ENCODE measurements at places on chromosomes 5 and 9. TPM values are rescaled to one million over a fixed set of nuclear protein-coding genes. Genes with fewer than 3 reads are reported as not detected.

DNA sequence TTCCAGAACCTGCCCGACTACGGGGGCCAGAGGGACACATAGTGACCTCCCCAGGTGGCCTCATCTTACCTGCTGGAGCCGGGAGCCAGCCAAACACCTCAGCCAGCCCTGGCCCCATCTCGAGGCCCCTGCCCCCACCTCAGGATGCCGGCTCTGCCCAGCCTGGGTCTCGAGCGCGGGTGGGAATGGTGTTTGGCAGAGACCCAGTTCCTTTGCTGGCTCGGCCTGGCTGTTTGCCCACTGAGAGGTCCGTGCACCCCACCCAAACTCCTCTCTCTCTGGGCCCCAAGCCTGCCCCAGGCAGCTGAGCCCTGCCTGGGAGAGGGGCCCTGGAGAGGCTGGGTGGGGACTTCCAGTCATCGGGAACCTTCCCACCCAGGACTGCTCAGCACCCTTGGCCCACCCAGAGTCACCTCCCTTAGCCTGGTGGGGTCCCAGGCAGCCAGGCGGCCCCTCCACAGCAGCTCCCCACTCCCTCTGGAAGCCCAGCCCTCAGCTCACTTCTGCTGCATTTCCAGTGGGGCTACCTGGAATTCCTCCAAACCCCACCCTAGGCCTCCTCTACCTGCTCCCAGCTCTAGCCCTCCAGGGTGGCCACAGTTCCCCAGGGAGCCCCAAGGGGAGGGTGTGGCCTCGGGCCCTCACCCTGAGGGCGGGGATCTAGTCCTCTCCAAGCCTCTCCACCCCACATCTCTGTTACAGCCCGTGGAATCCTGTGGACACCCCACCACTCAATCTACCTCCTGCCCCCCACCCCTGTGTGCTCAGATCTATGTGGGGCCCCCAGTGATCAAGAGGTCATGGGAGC lies 42.4 kb upstream of the UBAC1 start:
- no peak for DNase-seq
- no peak overlapping the region for H3K4me3 ChIP-seq
- H3K4me1 ChIP-seq = peaks cover 13% of the 10 kb centered on the region
- no peak overlapping the region for H3K27ac ChIP-seq

The LVRN gene
- 0.17 TPM for total RNA-seq

- no peaks in the 10 kb centered on the region for H3K36me3 ChIP-seq
- no peak overlapping the region for H3K27ac ChIP-seq
- H3K4me3 ChIP-seq = no peak overlapping the region
- no peaks in the 10 kb centered on the region for H3K27me3 ChIP-seq
Observed at GRCh38 chr5:150257424-150257823, 32.1 kb downstream of the CAMK2A start.

DNA sequence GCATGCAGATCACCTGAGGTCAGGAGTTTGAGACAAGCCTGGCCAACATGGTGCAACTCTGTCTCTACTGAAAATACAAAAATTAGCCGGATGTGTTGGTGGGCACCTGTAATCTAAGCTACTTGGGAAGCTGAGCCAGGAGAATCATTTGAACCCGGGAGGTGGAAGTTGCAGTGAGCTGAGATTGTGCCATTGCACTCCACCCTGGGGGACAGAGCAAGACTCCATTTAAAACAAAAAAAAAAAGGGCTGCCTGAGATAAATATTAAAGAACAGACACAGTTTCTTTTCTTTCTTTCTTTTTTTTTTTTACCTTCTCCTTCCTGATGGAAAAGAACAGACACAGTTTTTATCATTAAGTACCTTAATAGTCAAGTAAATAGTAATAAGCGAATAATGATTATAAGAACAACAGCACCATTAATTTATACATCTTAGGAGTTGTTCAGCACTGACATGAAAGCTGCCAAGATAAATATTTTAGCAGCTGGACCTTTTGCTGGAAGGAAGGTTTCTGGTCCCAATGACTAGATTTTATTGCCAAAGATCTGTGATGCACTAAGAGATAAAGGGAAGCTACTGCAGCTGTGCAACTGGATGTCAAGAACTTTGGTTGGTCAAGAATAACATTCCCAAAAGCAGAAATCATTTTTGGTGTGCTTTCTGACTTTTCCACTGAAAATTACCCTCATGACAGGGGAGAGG lies 7.0 kb downstream of the CENPP start:
- H3K4me3 ChIP-seq = no peak overlapping the region
- no peaks in the 10 kb centered on the region for H3K4me1 ChIP-seq
- no peak overlapping the region for H3K27ac ChIP-seq
- H3K27me3 ChIP-seq = no peaks in the 10 kb centered on the region
- DNase-seq = peak; percentile 72
- H3K36me3 ChIP-seq = no peaks in the 10 kb centered on the region

GRCh38 chr5:66080664-66081063 lies 63.4 kb upstream of the SREK1 start:
- no peaks in the 10 kb centered on the region for H3K36me3 ChIP-seq
- no peaks in the 10 kb centered on the region for H3K27me3 ChIP-seq
- no peak overlapping the region for H3K4me3 ChIP-seq
- no peak for DNase-seq
- H3K4me1 ChIP-seq = no peaks in the 10 kb centered on the region
- H3K27ac ChIP-seq = no peak overlapping the region

The IGFBPL1 gene
- total RNA-seq = not detected

- no peak overlapping the region for H3K27ac ChIP-seq
- H3K4me1 ChIP-seq = peaks cover 3% of the 10 kb centered on the region
- H3K36me3 ChIP-seq = peaks cover 5% of the 10 kb centered on the region
- no peaks in the 10 kb centered on the region for H3K27me3 ChIP-seq
Observed at GRCh38 chr9:111920531-111920930, 23.9 kb downstream of the UGCG start.

The CDKN2B gene
- 44.9 TPM for total RNA-seq

The LHX3 gene
- not detected for total RNA-seq

DNA sequence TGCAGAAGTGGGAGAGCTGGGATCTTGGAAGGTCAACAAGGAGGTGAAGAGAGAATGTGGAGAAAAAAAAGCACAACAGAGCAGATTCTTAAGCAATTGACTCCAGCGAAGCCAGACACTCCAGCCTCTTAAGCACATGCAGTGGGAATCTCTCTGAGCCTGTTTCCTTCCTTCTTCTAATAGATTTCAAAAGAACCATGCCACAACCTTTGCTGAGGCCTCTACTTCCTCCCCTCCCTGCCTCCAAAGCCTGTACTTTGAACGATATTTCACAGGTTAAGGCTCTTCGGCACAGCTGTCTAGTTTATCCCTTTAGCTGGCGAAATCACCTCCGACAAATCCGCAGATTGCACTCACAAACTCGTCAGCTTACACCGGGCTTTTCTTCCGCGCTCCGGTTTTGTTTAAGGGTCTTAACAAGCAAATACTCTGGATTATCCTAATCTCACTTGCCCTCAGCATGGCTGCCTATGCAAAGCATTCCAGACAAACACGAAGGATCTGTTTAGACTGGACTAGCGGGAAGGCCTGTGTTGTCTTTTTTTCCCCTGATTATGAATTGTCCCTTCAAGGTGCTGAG lies 211.6 kb upstream of the PANK3 start:
- H3K27me3 ChIP-seq = no peaks in the 10 kb centered on the region
- no peaks in the 10 kb centered on the region for H3K36me3 ChIP-seq
- no peak for DNase-seq
- no peak overlapping the region for H3K27ac ChIP-seq
- no peaks in the 10 kb centered on the region for H3K4me1 ChIP-seq

- peaks cover 3% of the 10 kb centered on the region for H3K36me3 ChIP-seq
- H3K4me1 ChIP-seq = peaks cover 9% of the 10 kb centered on the region
- DNase-seq = no peak
- H3K27me3 ChIP-seq = no peaks in the 10 kb centered on the region
Observed at GRCh38 chr9:127734247-127734746, 797 bp downstream of the TOR2A start.

GRCh38 chr5:55276771-55277170 lies 30.7 kb downstream of the DHX29 start:
- DNase-seq = peak; percentile 40
- no peak overlapping the region for H3K27ac ChIP-seq
- peaks cover 6% of the 10 kb centered on the region for H3K36me3 ChIP-seq
- H3K4me1 ChIP-seq = no peaks in the 10 kb centered on the region
- H3K27me3 ChIP-seq = no peaks in the 10 kb centered on the region
- no peak overlapping the region for H3K4me3 ChIP-seq

DNA sequence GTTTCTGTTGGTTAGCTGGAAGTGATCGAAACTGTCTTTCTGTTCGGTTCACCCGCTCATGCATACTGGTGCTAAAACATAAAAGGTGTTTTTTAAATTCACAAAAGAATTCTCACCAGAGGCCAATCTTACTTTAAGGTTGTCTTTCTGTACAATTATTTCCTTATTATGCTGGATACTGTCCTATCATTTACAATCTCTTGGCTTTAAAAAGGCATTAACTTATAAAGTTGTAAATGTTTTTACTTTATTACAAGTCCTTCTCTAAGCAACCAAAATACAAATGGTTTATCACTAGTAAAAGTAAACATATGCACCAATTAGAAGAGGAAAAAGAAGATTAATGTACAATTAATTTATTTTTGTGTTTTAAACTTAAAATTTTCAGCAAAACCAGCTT lies 10.7 kb downstream of the CARNMT1 start:
- H3K36me3 ChIP-seq = no peaks in the 10 kb centered on the region
- H3K4me3 ChIP-seq = no peak overlapping the region
- H3K27ac ChIP-seq = no peak overlapping the region

- H3K27me3 ChIP-seq = peaks cover 2% of the 10 kb centered on the region
- H3K36me3 ChIP-seq = no peaks in the 10 kb centered on the region
- no peaks in the 10 kb centered on the region for H3K4me1 ChIP-seq
- H3K4me3 ChIP-seq = no peak overlapping the region
- H3K27ac ChIP-seq = no peak overlapping the region
Observed at GRCh38 chr5:32842813-32843530, 131.9 kb downstream of the NPR3 start.

Data from fibroblast of lung (primary cell).